NCI-H226 (cell line): ENCODE measurements at places on chromosomes 1 and 21.

DNA sequence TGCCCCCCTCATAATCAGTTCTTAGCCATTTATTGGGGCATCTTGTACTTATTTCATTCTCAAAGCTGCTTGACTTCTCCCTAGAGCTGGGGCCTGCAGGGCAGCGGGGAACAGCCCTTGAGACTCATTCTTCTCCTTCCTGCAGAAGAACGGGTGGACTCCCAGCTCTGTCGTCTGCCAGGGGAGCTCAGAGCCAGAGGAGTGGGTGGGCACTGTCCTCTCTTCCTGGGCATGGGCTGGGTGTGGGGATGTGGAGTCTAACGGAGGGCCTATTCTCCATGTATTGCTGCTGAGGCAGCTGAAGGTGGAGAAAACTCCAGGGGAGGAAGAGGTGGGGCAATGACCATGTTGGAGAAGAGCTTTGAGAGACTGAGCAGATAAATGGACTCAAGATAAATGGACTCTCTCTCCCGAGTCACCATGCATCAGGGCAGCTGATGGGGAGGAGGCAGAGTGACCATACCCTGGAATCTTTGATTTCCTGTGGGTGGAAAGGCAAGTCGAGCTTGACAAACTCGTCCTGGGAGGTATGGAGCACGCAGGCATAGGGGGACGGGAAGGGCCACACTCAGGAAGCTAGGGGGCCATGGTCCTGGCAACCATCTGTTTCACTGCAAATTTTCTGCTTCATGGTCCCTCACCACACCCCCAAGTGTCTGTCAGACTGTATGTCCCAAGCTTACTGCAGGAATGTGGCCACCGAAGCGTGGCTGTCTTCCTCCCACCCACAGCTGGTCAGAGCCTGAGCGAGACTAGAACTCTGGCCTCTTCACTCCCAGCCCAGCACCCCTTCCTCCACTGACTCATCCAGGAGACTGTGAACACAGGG, 56.9 kb upstream of the ATP2B4 start:
- DNase-seq = peak; percentile 71

DNA sequence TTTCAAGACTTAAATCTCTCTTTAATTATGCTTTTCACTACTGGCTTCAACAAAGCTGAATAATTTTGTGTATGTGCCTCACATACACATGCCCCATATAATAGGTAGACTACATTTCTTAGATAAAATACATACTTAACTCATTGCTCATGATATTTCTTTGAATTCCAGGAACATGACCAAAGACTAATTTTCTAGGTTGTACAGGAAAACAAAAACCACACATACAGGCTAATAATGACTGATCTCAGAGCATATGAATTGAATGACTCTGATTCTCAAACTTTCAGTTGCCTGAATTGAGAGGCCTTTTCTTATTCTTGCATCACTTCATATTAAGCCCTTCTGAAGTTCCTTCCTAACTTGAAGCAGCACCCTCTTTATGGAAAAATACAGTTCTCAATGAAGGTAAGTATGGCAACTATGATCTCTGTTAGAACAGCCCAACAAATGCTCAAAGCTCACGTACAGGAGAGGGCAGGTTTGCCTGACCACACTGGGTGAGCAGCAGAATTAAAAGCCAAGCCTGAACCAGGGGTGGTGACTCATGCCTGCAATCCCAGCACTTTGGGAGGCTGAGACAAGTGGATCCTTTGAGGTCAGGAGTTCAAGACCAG, 22.6 kb upstream of the UAP1 start:
- DNase-seq = peak; percentile 95

DNA sequence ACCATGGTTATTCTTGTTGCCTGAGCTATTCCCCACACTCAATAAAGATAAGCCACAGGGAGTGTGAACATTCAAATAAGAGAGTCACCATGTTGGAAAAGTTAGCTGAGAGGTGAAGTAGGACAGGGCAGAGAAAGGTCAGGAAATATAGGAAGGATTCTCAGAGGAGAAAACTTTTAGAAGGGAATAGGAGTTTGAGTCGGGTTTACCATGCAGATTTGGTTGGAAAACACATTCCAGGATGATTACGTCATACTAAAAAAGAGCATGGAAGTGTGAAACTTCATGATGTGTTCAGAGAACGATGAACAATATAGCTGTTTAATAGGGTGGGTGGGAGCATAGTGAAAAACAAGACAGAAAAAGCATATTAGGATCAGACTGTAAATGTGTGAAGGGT, 1125.3 kb upstream of the ADGRL2 start:
- DNase-seq = peak; percentile 27

- no peak for DNase-seq
Measured at GRCh38 chr1:31224068-31224467, 15.6 kb downstream of the NKAIN1 start.

GRCh38 chr1:19476450-19477190, 8.7 kb downstream of the CAPZB start:
- peak; percentile 57 for DNase-seq

DNA sequence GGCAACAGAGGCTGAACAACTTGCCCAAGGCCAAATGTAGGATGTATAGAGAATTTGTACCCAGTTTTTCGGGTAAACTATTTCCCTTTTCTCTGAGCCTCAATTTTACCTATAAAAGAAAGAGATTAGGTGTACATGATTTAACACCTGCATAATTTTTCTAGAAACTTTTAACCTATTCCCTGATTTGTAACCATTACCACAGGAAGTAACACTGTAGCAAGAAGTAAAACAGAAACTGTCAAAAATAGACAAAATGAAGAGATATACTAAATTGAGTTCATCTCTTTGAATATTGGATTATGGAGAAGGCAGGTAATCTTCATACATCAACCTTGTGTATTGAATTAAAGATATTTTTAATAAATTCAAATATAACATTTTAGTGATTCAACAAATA, 136.2 kb downstream of the ZC3H11B start:
- no peak for DNase-seq

DNA sequence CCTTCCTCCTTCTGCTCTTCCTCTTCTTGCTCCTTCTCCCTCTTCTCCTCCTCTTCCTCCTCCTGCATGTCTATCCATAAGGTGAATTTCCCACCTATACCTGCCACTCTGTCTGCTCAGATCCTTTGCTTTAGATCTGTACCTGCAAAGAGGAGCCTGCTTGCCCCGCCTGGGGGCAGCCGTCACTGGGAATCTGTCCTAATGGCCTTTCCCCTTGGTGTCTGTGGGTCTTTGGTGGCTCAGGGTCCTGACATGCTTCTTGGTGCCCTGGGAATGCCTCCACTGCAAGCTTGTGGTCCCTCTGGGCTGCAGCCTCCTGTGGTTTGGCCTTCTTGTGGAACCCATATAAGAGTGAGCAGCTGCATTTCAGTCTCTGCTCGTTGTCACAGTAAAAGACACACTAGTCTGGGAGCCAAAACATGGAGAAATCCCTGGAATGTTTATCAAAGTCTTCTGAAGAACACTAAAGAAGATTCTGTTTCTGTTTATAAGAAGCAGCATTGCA, 79.5 kb upstream of the CSF3R start:
- DNase-seq = no peak

DNA sequence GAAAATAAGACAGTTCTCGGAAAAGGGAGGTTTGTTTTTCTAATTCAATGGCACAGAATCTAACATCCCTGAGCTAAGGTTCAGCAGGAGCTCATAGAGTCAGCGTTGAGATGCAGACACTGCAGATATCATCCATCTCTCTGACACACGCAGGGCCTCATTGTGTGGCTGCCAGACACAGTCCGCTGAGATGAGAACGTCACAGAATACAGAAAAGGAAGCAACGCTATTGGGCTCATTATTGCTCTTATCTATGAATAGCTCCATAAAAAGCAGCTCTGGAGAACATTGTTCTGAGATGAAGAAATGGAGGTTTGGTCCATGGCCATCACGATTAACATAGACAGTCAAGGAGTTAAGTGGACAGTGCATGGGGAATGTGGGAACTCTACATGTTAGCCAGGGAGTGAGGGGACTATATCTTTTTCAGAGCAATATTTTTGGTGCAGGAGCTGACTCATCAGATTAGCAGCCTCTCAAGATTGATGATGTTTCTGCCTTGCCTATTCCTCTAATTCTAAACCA, 771.6 kb upstream of the CXADR start:
- DNase-seq = no peak

DNA sequence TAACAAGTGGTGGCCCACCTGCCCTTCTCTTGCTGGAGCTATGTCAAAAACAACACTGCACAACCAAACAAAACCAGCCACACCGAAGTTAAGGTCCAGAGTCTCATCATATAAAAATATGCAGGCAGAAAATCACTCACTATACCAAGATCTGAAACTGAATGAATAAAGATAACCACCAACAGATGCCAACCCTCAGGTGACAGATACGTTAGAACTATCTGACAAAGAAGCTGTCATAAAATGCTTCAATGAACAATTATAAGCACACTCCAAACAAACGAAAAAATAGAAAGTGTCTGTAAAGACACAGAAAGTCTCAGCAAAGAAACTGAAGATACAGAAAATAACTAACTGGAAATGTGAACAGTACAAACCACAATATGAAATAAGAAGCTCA, 14.0 kb downstream of the ZNF496 start:
- DNase-seq = no peak

- DNase-seq = peak; percentile 40
Measured at GRCh38 chr1:9275567-9276034, 17.1 kb upstream of the SPSB1 start.

DNA sequence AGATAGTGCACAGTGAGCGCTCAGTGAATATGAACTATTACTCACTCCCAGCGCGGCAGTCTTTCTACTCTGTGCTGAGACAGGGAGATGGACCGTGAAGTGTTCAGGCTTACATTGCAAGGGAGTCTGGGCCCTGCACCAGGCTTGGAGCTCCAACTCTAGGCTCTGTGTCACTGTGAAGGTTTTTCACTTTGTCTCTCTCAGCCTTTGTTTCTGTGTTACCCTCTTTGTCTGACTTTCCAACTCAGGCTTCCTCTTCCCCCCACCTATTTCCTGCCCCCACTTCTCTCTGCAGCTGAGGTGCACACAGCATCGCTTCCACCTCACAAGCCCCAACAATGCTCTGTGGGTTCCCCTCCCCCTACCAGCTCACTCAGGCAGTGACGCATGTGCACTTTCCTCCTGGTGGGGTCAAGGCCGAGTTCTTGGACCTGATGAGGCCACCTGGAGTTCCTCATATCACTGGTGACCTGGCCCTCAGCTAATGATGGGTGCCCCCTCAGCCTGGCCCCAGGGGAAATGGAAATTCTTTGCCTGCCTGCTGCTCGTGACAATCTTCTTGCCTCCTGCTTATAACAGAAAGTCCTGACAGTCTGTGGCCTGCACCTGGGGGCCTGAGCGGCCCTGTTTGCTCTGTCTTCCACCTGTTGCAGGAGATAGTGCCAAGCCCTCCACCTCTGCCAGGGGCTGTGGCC, 1.1 kb upstream of the LCK start:
- DNase-seq = no peak

DNA sequence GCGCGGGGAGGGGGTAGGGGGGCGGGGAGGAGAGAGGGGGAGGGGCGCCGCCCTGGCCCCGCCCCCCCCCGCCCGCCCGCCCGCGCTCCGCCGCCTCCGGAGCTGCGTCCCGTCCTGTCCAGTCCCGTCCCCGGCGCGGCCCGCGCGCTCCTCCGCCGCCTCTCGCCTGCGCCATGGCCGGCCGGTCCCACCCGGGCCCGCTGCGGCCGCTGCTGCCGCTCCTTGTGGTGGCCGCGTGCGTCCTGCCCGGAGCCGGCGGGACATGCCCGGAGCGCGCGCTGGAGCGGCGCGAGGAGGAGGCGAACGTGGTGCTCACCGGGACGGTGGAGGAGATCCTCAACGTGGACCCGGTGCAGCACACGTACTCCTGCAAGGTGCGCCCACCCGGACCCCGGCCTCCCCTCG, at the start of gene AGRN:
Gene AGRN (plus strand): TSS at position 121 of the 405 bp plus-strand sequence. CDS start 53 bp downstream, at position 174.
- DNase-seq = no peak

DNA sequence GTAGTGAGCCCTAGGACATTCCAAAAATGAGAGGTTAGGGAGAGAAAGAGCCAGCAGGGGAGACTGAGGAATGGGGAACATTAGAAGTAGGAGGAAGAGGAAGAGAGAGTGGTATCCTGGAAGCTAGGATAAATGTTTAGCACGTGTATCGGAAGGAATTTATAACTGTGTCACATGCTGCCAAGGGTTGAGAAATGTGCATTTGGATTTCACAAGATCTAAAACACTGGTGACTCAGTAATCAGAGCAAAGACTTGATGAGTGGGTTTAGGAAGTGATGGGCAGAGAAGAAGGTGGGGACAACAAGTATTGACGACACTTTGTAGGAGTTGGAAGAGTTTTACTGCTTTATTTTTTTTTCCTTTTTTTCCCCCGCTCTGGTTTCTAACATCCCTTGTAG, 193.9 kb downstream of the FMN2 start:
- DNase-seq = peak; percentile 20

GRCh38 chr1:66396212-66396890, 137.6 kb upstream of the SGIP1 start:
- no peak for DNase-seq

GRCh38 chr1:71492298-71493041, 411.6 kb upstream of the ZRANB2 start:
- no peak for DNase-seq

DNA sequence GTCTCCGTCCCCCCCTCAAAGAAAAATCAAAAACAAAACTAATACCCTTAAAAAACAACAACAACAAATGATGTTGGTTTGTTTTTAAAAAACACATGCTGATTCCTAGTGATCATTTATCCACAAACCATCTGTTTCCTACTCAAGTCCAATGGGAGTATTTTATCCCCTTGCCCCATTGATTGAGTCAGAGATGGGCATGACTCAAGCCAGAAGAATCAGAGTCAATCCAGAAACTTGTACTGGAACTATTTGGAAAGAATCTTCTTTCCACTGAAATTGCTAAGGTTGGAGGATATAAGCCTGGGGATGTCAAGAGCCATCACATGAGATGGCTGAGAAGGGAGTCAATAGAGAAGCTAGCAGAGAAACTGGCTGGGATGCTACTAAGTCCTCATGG, 176.4 kb downstream of the MIS18A start:
- DNase-seq = peak; percentile 8

DNA sequence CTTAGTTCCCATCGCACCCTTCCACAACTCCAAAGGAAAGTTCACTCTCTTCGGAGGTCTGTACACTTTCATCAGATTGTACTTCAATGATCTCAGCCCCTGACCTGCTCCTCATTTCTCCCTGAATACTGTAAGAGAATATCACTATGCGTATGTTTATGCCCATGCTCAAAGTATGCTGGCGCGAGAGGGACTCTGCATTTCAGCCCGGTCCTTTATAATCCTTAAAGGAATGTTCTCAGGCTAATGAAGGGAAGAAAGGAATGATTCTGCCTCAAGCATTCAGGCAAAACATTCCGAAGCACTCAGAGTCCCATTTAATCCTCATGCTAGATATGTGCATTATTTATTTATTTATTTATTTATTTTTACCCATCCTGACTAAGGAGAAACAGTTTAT, 76.8 kb downstream of the PLD5 start:
- no peak for DNase-seq

GRCh38 chr1:228023294-228023639, 16.5 kb downstream of the WNT3A start:
- no peak for DNase-seq

GRCh38 chr21:26776310-26777021, 68.7 kb downstream of the ADAMTS1 start:
- DNase-seq = peak; percentile 75

DNA sequence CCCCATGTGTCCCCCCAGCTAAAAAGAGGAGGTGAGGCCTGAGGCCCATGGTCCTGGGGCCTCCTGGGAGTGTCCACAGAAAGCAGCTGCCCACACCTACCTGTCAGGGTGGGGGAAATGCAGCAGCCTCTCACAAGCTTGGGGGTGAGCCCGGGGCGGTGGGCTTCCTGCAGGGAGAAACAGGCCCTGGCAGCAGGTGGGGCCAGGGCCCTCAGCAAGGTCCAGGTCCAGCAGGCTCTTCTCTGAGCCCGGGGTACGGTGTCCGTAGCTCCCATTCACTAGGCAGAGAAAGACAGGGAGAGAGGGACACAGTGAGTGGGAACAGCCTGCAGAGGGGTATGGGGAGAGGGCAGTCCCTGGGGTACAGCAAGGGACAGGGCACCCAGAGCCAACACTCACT, 139.0 kb downstream of the GLIS1 start:
- no peak for DNase-seq
